ENCODE measurements at places on chromosomes 7 and 10. TPM values are rescaled to one million over a fixed set of nuclear protein-coding genes. Genes with fewer than 3 reads are reported as not detected.

Gene GJD4
- total RNA-seq, result not detected

Gene CALHM1
- total RNA-seq, result not detected

Gene CRPPA
- 1.1 TPM for total RNA-seq

Gene NANOS1
- 0.59 TPM for total RNA-seq

Gene TMEM213
- total RNA-seq, result not detected

Gene RAMP3
- total RNA-seq, result not detected

Gene SLC26A4
- 7.8 TPM for total RNA-seq
